ENCODE measurements at places on chromosomes 4 and X.

DNA sequence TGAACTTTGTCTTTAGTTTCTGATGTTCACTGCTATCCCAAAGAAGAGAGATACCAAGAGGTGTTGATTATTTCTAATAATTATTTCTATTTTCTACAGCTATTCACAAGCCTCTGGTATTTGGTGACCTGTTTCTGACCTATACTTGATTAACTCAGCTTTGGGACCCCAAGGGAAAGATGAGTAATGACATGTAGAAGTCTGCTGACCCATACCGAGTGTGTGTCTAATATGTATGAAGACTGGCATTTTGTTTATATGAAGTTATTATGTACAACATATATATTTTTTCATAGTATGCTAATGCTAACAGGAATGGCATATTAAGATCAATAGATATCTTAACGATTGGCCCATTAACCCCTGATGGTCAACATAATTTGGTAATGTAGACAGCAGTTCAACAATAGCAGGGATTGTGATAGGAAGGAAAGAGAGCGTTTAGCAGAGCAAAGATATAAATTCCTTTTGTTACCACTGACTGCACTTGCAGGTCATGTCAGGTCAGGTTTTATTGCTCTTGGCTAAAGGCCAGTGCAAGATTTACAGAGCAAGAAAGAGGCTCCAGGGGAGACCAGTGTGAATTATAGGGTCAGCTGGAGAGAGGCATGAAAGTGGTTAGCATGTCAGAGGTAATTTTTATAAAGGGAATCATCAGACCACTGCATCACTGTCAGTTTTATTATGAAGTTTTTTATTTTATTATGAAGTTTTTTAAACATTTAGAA, 94.7 kb upstream of the DIPK2B start:
- peak; percentile 69 for DNase-seq

DNA sequence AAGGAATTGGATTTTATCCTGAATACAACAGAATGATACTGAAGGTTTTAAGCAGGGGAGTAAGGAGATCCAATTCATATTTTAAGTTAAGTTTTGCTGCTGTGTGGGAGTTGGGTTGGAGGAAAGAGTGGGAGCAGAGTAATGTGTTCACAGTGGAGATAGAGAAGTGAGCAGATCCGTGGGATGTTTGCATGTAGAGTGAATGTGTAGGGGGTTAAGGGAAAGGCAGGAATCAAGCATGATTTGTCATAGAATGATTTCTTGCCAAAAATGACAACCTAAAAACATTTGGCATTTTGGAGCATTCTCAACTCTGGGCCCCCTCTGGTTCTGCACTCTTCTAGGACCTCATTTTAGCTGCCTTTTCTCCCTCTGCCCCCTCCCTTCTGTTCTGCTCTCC, 76.6 kb downstream of the ARHGAP10 start:
- no peak for DNase-seq

DNA sequence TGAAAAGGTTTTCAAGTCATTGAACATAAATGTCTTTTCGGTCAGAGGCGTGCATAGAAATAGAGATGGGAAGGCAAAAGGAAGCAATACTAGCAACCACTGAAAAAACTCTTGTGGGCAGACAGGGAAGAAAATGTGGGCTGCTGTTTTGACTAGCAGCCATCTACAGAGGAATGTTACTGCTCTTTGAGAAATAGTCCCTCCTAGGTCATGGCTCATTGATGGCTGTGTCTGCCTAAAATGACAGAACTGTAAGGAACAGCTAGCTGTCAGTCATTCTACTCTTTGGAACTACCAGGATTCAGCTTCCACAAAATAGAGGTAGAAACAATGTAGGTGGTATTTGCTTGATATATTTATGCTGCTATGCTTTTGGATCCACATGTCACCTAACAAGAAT, 26.9 kb upstream of the TMPRSS11B start:
- no peak for DNase-seq

DNA sequence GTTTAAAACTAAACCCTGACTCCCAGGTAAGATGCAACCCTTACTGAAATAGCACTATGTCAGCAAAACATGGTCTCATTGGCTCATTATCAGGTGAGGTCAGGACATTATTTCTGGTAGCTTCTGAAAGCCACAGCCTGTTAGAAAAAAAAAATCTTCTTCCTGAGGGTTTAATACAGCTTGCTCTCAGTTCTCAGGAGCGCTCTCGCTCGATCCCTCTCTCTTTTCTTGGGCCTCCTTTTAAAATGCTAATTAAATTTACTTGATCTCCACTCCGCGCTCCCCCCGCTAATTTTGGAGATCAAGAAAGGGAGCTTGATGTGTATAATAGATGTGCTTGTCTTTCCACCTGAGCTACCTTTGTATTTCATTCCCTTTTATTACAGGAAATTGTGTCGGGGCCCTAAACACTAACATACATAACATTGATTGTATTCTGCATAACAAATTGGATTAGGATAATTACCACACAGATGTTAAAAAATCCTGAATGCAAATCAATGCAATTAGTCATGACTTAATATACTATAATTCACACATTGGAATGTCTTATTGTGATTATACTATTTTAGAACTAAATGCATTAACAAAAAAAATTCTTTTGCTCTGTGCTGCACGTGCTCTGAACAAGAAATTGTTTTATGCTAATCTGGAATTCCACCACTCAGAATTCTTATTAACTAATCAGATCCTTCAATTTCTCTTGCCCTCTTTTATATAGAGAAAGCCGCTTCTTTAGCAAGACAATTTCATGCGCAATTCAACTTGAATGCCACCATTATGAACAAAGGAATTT, 101.6 kb upstream of the TEX13D start:
- DNase-seq = no peak

DNA sequence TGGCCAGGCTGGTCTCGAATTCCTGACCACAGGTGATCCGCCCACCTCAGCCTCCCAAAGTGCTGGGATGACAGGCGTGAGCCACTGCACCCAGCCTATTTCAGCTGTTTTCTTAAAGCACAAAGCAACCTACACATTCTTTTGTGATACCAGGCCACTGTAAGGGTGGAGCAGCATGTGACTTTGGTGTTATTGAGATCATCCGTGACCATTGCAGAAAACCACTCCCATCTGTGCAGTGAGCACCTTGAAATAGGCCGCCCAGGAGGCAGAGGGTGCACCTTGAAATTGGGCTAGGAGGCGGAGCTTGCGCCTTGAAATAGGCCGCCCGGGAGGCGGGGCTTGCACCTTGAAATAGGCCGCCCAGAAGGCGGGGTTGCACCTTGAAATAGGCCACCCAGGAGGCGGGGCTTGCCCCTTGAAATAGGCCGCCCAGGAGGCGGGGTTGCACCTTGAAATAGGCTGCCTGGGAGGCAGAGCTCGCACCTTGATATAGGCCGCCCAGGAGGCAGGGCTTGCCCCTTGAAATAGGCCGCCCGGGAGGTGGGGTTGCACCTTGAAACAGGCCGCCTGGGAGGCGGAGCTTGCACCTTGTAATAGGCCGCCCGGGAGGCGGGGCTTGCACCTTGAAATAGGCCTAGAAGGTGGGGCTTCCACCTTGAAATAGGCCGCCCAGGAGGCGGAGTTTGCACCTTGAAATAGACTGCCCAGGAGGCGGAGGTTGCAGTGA, 9.0 kb upstream of the SLC25A6 start:
- DNase-seq = no peak

DNA sequence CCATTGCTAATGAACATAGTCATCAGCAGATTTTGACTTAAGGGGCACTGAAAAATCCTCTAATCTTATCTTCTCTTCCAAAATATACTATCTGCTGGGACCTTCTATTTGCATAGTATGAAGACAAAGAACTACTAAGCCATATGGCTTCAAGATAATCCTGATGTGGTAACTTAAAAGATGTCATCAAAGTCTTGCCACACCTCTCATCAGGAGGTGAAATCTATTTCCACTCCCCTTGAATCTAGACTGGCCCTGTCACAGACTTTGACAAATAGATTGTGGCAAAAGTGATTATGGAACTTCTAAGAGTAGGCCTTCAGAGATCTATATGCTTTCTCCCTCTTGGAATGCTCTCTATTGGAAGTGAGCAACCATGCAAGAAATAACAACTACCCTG, 27.3 kb upstream of the TET2 start:
- no peak for DNase-seq

GRCh38 chr4:6641971-6642320, 1.5 kb downstream of the MRFAP1 start:
- no peak for DNase-seq

DNA sequence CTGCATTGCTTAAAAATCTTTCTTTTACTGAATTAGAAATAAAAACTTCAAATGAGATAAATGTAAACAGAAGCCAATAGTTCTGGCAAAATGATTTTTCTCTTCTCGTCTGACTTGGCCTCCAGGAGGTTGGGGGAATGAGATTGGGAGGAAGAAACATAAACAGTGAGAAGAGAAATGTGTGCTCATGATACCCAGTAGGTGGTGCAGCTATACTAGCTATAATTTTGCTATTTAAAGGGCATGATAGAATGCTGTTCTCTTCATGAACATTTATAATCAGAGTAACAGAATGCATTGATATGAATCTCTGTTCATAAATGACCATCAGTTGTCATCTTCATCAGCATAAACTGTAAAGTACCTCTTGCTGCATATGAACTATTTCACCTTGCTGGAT, 85.5 kb downstream of the TACR3 start:
- DNase-seq = no peak

DNA sequence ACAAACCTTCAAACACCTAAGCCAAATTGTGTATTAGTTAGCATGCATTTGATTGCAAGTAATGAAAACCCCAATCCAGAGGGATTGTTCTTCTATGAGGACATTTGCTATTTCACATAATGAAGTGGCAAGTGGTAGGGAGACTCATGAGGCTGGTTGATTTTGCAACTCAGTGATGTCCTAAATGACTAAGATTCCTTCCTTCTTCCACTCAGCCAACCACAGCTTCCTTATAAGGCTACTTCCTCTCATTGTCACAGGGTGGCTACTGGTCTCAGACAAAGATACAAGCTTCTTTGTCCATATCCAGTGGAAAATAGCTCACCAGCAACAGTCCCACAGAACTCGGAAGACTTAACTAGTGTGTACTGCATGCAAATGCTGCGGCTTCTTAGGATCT, 5.3 kb upstream of the OTC start:
- peak; percentile 66 for DNase-seq

DNA sequence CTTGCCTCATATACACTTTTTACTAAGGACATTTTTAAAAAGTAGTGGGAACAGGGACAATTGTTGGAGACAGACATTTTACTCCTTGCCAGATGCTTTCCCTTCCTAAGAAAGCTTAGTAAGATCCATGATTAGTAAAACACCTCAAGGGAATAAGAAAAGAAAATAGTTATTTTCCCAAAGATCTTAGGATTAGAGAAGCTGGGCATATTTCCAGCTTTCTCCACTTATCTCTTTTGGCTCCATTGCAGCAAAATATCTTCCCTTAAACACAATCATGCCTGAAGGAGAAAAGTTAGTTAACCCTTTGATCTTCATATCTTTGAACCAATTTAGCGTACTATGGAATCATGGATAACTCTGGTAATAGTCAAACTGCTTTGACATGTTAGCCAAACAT, 257.9 kb downstream of the PCDH18 start:
- DNase-seq = peak; percentile 59

GRCh38 chr4:147590249-147590920, 26.8 kb upstream of the TMEM184C start:
- peak; percentile 72 for DNase-seq

DNA sequence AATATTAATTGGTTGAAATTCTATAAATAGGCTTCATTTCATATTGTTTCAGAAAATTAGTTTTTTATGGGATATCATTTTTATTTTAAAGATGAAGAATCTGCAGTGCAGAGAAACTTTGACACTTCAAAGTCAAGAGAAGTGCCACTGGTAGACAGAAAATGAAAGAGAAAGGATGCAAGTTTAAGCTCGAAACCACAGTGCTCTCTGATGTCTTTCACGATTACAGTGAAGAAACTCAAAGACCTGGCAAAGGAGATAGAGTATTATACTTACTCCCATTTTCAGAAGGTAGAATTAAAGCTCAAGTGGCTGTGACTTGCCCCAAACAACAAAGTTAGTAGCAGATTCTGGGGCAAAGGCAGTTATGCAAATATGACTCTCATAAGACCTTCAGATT, 745.4 kb downstream of the TECRL start:
- no peak for DNase-seq

GRCh38 chr4:141656031-141656430, 19.6 kb downstream of the IL15 start:
- no peak for DNase-seq

DNA sequence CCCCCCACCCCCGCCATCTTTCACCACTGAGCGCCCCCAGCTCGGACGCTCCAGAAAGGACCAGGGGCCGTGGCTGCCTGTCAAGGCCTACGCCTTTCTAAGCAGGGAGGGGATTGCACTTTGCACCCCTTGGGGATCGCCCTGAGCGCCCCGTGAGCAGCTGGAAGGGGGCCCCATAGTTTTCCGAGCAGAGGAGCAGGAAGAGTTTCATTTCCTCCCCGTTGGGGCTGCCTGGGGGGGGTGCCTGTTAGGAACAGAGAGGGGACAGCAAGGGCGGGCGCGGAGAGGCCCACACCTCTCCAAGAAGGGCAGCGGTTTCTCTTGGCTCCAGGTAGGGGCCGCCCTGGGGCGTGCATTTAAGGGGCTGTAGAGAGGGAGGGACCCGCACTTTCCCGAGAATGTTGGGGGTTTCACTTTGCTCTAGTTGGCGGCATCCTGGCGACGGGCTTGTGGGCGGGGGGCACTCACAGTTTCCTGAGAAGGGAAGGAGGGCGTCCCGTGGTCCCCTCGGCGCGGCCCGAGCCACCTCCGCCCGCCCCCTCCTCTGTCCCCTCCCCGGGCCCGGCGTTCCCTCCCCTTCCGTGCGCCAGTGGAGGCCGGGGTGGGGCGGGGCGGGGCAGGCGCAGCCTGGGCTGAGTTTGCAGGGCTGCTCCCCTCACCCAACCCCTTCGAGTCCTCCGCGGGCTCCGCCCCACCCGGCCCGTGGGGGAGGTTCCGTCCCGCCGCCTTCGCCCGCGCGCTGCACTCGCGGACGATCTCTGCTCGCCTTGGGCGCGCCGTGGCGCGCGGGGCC, 82.3 kb upstream of the CD99 start:
- peak; percentile 80 for DNase-seq

- DNase-seq = no peak
These were observed 14.9 kb downstream of the VSIG1 start for GRCh38 chrX:108059801-108060200.

- DNase-seq = no peak
These were observed 132.9 kb downstream of the MSL3 start for GRCh38 chrX:11890836-11891514.

Measured in fibroblast of skin of right quadriceps (primary cell).